Mesendoderm (in vitro differentiated cells): ENCODE measurements at places on chromosomes 4 and X.

GRCh38 chr4:117447925-117448324 lies 362.5 kb upstream of the TRAM1L1 start:
- H3K36me3 ChIP-seq, result no peaks in the 10 kb centered on the region
- no peaks in the 10 kb centered on the region for H3K27me3 ChIP-seq
- H3K4me3 ChIP-seq, result no peak overlapping the region

DNA sequence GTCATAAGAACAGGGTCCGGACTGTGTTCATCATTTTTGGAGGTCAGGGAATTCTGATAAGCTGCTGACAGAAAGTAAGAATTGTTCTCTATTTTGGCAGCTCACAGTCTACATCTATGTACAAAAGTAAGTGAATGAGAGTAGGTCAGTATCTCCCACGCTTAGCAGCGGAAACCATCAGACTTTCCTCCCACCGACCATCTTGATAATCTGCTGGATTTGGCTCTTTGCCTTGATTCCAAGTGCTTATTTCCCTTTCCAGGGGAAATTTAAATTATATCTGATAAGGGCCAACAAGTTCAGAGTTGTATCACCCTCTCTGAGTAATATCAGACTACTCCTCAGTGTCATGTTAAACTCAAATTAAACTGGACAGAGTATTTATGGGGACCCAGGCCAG lies 118.0 kb downstream of the CAMK2D start:
- H3K27me3 ChIP-seq, result no peaks in the 10 kb centered on the region
- no peak overlapping the region for H3K27ac ChIP-seq
- no peak for DNase-seq
- no peaks in the 10 kb centered on the region for H3K36me3 ChIP-seq
- peaks cover 2% of the 10 kb centered on the region for H3K4me1 ChIP-seq

- no peak overlapping the region for H3K4me3 ChIP-seq
- no peak for DNase-seq
- no peaks in the 10 kb centered on the region for H3K36me3 ChIP-seq
- no peaks in the 10 kb centered on the region for H3K4me1 ChIP-seq
Measured at GRCh38 chr4:26731351-26732035, 129.1 kb upstream of the STIM2 start.

DNA sequence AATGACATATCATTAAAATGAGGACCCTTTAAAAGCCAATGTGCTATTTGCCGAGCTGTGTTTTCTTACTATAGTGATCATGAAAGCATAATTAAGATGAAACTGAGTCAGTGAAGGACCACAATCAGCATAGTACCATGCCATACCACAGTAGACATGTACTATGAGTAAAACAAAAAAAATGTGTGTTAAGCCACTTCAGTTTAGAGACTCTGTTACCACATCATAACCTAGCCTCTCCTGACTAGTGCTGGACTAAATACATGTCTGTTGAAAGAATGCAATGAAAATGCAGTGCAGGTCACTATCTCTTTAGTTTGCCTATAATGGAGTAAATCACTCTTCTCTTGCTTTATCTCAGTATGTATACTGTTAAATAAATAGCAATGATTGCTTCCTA lies 12.3 kb upstream of the DDX53 start:
- no peak overlapping the region for H3K27ac ChIP-seq
- H3K27me3 ChIP-seq, result no peaks in the 10 kb centered on the region
- no peak for DNase-seq
- no peak overlapping the region for H3K4me3 ChIP-seq
- no peaks in the 10 kb centered on the region for H3K4me1 ChIP-seq

DNA sequence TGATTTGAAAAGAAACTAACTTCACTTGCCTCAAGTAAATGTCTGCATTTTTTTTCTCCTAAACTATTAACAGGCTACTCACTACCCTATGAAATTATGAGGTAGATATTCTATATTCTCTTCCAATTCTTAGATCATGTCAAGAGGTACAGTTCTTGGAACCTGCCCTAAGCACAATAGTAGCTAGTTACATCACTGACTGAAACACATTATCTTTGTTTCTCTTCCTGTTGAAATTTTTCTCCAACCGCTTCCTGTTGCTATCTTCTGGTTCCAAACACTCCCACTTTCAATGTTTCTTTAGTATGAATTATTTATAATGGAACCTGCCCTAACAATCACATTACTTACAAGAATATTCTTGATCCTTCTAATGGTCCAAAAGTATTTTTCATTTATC lies 5.0 kb upstream of the BANK1 start:
- H3K4me3 ChIP-seq, result no peak overlapping the region
- H3K4me1 ChIP-seq, result no peaks in the 10 kb centered on the region
- no peaks in the 10 kb centered on the region for H3K27me3 ChIP-seq

- DNase-seq, result no peak
- H3K27ac ChIP-seq, result no peak overlapping the region
- no peak overlapping the region for H3K4me3 ChIP-seq
- H3K36me3 ChIP-seq, result no peaks in the 10 kb centered on the region
- peaks cover 3% of the 10 kb centered on the region for H3K4me1 ChIP-seq
Measured at GRCh38 chrX:39196192-39197102, 395.2 kb downstream of the MID1IP1 start.

DNA sequence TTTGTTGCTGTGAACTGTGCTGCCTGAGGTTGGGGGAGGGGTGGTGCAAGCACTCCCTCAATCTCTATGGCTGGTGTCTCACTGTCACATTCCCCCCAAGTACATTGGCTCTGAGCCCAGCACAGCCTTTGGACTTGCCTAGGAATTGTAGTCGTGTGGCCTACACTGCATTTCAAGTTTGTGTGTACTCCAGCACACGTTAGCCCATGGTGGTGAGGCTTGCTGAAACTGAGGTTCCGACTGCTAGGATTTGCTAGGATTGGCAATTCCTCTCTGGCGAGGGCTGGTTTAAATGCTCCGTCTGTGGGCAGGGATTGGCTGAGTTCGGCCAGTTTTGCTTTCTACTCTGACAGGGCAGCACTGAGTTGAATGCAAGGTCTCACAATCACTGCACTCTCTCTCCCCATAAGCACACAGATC lies 121.7 kb upstream of the CXXC4 start:
- H3K27ac ChIP-seq, result no peak overlapping the region
- no peak overlapping the region for H3K4me3 ChIP-seq
- H3K36me3 ChIP-seq, result no peaks in the 10 kb centered on the region
- no peaks in the 10 kb centered on the region for H3K27me3 ChIP-seq
- no peak for DNase-seq

GRCh38 chr4:12701384-12701783 lies 782.8 kb downstream of the RAB28 start:
- H3K4me3 ChIP-seq, result no peak overlapping the region
- H3K27me3 ChIP-seq, result no peaks in the 10 kb centered on the region
- no peak for DNase-seq
- H3K4me1 ChIP-seq, result no peaks in the 10 kb centered on the region
- H3K27ac ChIP-seq, result no peak overlapping the region

DNA sequence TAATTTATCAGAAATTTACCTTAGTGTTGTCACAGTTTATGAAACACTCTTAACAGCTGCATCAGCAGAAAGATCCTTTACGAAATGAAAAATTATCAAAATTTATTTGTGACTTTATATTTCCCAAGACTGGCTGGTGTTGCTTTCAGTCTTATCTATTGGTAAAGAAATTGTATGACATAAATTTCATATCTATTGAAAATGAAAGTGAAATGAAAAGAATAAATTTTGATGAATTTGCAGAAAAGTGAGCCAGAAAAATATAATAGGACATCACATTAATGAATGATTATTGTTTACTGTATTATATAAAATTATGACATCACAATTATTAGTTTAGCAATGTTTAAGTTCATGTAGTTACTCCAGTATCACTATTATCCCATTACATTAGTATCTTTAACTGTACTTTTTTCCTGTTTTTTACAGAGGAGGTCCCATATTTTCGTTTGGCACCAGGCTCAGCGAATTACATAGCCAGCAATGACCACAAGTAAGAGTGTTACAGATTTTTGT lies 13.2 kb upstream of the TMEM165 start:
- no peaks in the 10 kb centered on the region for H3K36me3 ChIP-seq
- H3K4me1 ChIP-seq, result no peaks in the 10 kb centered on the region
- no peak overlapping the region for H3K4me3 ChIP-seq
- no peak overlapping the region for H3K27ac ChIP-seq
- no peak for DNase-seq
